A549 treated with AZD2906 at 1 μM for 4 hours (cell line): ENCODE measurements at places on chromosomes 5 and 9. TPM values are rescaled to one million over a fixed set of nuclear protein-coding genes. Genes with fewer than 3 reads are reported as not detected.

The SPINK13 gene
- 0.24 to 0.66 TPM (median 0.38 TPM) in 5 replicates for total RNA-seq

The NEK6 gene
- 52.2 to 67.2 TPM (median 63.0 TPM) in 5 replicates for total RNA-seq

The FGF1 gene
- total RNA-seq: 0.24 to 0.61 TPM (median 0.39 TPM) in 5 replicates

The ZNF883 gene
- total RNA-seq: 0.64 to 0.77 TPM (median 0.67 TPM) in 5 replicates

The PDLIM4 gene
- 0.51 to 1.0 TPM (median 0.78 TPM) in 5 replicates for total RNA-seq

The MRRF gene
- 64.4 to 75.7 TPM (median 67.1 TPM) in 5 replicates for total RNA-seq

The CDKN2B gene
- not detected in 5 replicates for total RNA-seq

The NMUR2 gene
- 0.08 to 0.17 TPM (median 0.09 TPM) in 5 replicates for total RNA-seq

The DENND1A gene
- 8.8 to 11.8 TPM (median 10.1 TPM) in 5 replicates for total RNA-seq
